ENCODE measurements at places on chromosomes 6 and 20. TPM values are rescaled to one million over a fixed set of nuclear protein-coding genes. Genes with fewer than 3 reads are reported as not detected.

The IL20RA gene
- 0.90 TPM for total RNA-seq

The SNRPB gene
- 47.6 TPM for total RNA-seq

The BPIFA2 gene
- not detected for total RNA-seq

The FOXP4 gene
- total RNA-seq = 2.9 TPM

The F13A1 gene
- not detected for total RNA-seq

The NTSR1 gene
- 8.0 TPM for total RNA-seq

The COX4I2 gene
- not detected for total RNA-seq

The AVP gene
- total RNA-seq = not detected

The C20orf202 gene
- 0.09 TPM for total RNA-seq

The COL19A1 gene
- 0.09 TPM for total RNA-seq

The RAD21L1 gene
- total RNA-seq = not detected

GRCh38 chr20:20955892-20956291, 150.3 kb downstream of the LINC00237 start:
- no peak for DNase-seq

DNA sequence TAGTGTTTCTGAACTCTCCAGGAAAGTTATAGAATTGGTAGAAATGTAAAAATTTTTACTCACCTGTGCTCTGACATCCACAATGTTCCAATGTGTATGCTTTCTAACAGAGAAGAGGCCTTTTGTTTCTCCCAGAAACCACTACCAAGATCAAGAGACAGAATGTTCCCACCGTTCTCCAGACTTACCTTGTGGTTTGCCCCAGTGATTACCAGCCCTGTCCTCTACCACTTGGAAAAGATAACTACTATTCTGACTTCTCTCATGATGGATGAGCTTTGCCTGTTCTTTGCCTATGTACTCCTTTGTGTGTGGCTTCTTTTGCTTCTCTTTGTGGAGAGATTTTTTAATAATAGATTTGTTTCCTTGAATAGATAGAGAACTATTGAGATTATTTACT, 173.0 kb upstream of the SCGN start:
- no peak for DNase-seq

GRCh38 chr6:56346958-56347357, 99.6 kb upstream of the COL21A1 start:
- DNase-seq = no peak

GRCh38 chr20:17960927-17961586, 7.5 kb downstream of the SNX5 start:
- peak; percentile 77 for DNase-seq

DNA sequence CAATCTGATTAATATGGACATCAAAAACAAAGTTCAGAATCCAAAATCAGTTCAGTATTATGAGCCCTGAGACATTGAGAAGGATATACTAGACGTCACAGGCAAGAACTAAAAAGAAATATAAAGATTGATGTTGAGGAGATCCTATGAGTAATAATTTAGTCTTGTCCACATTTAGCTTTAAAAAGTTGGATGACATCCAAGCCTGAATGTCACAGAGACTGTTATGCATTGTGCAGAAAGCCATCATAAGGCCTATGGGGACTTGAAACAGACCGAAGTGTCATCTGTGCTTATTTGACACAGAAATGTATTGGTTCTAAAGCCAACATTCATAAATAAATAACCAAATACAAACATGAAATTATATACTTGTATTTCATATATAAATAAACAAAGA, 581.8 kb upstream of the MMS22L start:
- no peak for DNase-seq

DNA sequence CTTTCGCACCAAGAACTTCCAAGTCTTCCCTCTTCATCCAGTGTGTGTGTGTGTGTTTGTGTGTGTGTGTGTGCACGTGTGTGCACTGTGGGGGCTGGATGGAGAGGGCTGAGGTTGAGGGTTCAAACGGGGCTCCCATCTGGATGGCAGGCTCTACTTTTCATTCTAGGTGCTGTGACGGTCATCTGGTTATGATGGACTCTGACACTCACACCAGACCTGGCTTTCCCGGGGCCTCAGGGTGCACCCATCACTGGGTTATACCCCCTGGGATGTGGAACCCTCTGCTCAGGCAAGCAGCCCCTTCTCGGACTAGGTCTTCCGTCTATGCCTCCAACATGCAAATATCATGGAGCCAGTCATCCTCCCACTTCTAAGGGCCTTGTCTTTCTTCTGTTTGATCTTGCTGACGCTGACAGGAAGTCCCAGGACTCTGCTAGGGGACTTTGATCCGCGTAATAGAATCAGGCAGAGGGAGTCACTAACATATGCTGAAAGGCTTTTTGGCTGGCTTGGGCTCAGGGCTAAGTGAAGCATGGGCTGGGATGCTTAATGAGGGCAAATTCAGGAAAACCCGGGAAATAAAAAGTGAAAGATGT, 313.6 kb downstream of the CDC5L start:
- DNase-seq = no peak

GRCh38 chr6:46914279-46914810, 7.4 kb downstream of the ADGRF5 start:
- no peak for DNase-seq

GRCh38 chr6:149275621-149276020, 41.9 kb upstream of the TAB2 start:
- DNase-seq = no peak

GRCh38 chr6:38138374-38138773, 318.8 kb downstream of the ZFAND3 start:
- no peak for DNase-seq

DNA sequence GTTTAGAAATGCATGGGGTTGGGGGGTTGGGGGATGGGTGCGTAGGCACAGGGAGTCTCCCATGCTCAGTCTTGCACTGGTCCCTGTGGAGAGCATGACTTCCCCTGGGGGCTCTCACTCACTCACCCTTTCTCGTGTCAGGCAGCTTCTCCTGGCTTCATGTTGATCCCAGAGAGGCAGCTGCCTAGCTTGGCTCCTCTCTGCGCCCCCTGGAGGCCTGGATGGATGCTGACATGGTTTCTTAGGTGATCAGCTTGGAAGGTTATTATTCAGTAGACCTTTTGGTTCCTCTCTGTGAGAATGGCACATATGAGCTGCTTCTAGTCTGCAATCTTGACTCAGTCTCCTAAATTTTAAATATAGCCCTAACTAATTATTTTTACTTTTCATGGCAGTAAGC, 109.3 kb upstream of the FAM83B start:
- no peak for DNase-seq

DNA sequence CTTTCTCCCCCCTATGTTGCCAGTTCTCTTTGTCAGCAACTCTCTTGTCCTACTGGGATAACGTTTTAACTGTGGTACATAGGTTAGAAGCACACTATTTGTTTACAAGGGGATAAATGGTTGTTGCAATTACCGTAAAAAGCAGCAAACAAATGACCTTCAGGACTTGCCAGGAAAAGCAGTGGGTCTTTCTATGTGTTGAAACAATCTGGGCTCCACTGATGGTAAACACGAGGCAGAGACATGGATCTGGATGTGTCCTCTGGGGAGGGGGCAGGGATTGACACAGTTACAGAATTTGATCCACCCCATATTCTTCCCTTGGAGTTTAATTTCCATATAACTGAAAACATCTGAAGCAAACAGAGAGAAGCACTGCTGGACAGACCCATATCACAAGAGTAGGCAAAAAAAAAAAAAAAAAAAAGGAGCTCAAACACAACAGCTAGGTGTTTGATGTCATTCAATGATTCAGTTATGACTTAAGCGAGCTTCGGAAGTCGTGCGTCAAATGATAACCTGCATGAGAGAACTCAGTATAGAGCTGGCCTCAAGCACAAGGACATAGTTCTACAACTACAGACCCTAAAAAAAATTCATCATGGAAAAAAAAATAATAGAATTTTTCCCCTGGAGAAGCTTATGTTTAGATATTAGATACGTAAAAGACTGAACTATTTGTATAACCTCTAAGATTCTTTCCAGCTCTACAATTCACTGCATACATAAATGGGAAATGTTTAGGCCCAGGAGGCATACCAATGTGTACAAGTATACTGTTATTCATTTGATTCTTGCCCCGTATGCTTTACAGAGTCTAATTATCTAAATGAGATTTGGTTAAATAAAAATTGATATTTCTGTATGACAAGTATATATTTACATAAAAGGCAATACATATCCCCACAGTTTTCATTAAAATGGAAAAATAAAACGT, 127.7 kb downstream of the ALDH8A1 start:
- DNase-seq = no peak

GRCh38 chr20:16760431-16761304, 12.5 kb downstream of the OTOR start:
- no peak for DNase-seq

GRCh38 chr6:105250533-105250932, 70.7 kb upstream of the POPDC3 start:
- DNase-seq = peak; percentile 45

DNA sequence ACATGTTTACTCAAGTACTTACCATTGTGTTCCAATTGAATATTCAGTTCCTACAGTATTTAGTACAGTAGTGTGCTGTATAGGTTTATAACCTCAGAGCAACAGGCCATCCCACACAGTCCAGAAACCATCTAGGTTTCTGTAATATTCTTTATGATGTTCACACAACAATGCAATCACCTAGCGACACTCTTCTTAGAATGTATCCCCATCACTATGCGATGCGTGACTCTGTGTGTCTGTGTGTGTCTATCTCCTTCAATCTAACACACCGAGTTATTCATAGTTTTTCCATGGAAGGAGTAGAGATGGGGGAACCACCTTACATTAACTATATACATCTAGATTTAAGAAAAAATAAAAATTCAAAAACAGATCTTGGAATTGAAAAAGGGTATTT, 161.7 kb downstream of the INSM1 start:
- DNase-seq = no peak

DNA sequence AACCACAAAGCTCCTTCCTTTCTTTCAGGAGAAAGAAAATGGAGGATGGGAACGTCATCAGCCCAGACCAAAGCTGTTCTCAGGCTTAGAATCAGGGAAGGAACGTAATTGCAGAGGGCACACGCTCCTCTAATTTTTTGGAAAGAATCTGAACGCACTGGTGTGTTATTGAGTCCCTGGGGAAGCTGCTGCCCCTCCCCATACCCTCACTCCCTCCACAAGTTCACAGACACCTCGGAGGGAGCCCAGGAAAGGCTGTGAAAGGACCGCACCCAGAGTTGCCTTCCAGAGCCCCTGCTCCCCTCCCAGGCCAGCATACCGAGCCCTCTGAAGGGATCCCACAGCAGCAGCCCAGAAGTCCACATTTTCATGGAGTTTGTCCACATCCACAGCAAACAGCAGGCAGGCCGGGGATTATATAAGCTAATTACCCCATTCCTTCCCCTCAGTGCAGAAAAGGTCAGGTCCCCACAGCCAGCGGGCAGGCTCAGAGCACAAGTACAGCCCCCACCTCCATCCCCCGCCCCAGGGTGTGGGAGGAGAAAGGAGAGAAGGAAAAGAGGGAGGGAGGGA, 53.7 kb downstream of the ANKRD60 start:
- DNase-seq = peak; percentile 4

GRCh38 chr6:44704240-44705150, 317.0 kb downstream of the CDC5L start:
- no peak for DNase-seq

DNA sequence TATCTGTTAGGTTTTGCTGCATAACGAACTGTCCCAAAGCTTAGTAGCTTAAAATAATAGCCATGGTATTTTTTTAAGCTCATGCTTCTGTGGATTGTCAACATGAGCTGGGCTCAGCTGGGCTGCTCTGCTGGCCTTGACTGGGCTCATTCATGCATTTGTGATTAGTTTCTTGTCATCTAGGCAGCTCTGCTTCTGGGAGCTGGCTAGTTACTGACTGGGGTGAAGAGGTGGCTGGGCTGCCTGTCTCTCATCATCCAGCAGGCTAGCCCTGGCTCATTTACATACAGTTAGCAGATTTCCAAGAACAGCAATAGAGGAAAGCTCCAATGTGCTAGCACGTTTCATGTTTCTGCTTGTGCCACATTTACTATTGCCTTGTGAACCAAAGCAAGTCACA, 165.1 kb upstream of the PCSK2 start:
- no peak for DNase-seq

DNA sequence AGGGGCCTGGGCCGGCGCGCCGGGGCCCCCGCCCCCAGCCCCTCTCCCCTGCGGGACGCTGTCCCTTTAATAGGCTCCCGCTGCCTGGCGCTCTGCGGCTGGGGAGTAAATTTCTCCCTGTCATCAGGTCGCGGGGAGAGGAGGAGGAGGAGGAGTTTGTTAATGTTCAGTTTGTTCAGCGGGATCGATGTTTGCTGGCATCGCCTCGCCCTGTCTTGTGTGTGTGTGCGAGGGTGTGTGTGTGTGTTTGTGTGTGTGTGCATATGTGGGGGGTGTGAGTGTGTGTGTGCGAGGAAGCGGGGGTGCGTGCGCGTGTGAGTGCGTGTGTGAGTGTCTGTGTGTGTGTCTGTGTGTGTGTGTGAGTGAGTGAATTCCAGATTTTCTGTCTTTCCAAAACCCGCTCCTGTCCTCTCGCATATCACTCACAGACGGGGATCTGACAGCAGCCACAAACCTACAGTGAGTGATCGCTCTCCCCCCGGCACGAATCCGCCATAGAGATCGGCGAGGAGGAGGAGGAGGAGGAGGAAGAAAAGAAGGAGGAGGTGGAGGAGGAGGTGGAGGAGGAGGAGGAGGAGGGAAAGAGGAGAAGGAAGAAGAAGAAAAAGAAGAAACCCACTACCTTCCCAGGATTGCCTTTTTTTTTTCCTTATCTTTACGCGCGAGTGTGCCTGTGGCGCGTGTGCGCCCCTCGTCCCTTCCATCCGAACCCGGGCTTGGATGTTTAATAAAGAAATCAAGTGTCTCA, at the start of gene TSHZ2:
Gene TSHZ2 (plus strand): TSS at position 169 of the 748 bp plus-strand sequence. CDS start 936 bp downstream, outside the sequence.
- DNase-seq = peak; percentile 37

DNA sequence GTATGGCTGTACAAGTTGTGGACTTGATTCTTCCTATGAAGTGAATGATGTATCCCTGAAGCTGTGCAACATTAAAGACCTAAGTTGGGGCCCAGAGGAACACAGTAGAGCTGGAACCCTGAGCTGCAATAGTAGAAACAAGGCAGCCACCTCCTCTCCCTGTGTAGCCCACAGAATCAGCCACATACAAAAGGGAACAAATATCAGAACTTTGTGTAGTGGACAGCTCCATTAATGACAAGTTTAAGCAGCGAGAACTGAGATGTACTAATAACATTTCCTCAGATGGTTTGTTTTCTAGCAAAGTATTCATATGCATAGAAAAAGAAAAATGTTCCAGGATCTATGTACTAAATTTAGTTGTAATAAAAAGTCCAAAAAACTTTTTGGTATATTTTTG, 19.2 kb downstream of the PHACTR1 start:
- no peak for DNase-seq

- no peak for DNase-seq
Observed at GRCh38 chr6:163599136-163599535, 184.6 kb downstream of the QKI start.

DNA sequence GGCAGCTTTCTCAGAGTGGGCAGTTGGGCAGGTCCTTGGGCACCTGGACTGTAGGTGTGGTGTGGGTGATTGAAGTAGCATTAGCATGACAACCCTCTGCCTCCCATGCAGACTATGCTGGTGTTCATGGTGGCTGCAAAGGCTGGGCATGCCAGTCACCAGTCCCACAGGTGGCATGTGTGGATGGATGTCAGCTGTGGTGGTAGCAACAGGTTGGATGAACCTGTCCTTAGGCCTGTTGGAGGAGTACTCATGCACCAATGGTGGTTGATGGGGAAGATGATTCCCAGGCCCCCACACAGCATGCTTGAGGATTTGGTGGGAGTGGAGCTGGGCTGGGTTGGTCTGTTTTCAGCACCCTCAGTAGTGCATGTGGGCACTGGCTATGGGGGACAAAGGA, 251.1 kb downstream of the PAX1 start:
- DNase-seq = no peak
